Aorta (tissue), 5 donors: ENCODE measurements at places on chromosomes 12 and 14. TPM values are rescaled to one million over a fixed set of nuclear protein-coding genes. Genes with fewer than 3 reads are reported as not detected.

DNA sequence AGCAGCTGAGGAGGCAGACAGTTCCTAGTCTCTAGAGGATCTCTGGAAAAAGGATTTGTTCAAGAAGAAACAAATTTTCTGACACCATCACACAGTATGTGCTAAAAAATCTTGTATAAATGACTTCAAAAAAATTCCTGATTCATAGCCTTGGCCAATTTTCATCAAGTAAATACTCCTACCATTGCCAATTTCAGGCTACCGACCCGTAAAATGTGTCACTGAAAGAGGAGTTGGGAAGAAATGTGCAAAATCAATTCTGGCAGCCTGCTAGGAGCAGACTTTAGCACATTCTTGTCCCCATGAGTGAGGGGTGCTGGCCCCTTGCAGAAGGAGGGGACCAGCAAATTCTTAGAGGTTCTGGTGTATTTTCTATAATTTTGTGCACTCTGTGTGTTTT is 109.4 kb downstream of the TMEM30B start:
- no peaks in the 10 kb centered on the region for H3K36me3 ChIP-seq
- no peaks in the 10 kb centered on the region for H3K27me3 ChIP-seq
- H3K4me3 ChIP-seq, result no peak overlapping the region
- no peak overlapping the region for H3K27ac ChIP-seq

- DNase-seq, result no peak
- H3K4me1 ChIP-seq, result peaks cover 2% of the 10 kb centered on the region
- H3K27me3 ChIP-seq, result no peaks in the 10 kb centered on the region
- no peak overlapping the region for H3K4me3 ChIP-seq
- H3K27ac ChIP-seq, result no peak overlapping the region
Observed at GRCh38 chr12:104577581-104577981, 120.8 kb downstream of the CHST11 start.

DNA sequence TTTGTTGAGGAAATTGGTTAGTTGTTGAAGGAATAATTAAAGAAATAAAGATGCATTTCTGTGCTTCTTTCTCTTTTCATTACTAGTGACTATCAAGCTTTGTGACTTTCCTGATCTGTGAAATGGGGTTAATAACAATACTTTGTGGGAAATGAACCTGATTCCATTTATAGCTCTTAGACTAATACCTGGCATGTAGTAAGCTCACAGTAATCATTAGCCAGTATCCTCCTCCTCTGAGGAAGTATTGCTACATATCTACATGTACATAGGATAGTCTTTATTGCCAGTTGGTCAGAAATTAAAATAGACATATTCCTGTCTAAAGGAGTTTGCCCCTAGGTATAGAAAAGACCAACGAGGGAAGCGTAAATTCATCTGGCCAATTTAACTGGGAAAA is 1.8 kb upstream of the CCDC198 start:
- H3K4me3 ChIP-seq, result no peak overlapping the region
- H3K27ac ChIP-seq, result no peak overlapping the region
- no peaks in the 10 kb centered on the region for H3K27me3 ChIP-seq
- no peak for DNase-seq
- H3K4me1 ChIP-seq, result no peaks in the 10 kb centered on the region

DNA sequence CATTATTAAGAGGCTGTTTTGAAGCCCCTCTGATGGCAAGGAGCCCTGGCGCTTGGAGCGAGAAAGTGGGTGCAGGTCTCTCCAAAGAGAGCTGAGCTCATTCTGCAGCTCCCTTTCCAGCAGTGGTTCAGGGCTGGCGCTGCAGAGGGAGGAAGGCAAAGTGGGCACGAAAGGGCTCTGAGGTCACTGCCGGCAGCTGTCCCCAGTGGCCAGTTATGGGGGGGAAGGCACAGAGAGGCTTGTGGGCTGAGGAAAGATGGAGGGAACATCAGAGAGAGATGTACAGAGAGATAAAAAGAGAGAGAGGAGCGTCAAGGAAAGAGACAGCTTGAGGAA is 75.2 kb upstream of the TBX5 start:
- H3K4me1 ChIP-seq, result no peaks in the 10 kb centered on the region
- no peaks in the 10 kb centered on the region for H3K36me3 ChIP-seq
- no peak overlapping the region for H3K27ac ChIP-seq
- no peak overlapping the region for H3K4me3 ChIP-seq
- no peak for DNase-seq

DNA sequence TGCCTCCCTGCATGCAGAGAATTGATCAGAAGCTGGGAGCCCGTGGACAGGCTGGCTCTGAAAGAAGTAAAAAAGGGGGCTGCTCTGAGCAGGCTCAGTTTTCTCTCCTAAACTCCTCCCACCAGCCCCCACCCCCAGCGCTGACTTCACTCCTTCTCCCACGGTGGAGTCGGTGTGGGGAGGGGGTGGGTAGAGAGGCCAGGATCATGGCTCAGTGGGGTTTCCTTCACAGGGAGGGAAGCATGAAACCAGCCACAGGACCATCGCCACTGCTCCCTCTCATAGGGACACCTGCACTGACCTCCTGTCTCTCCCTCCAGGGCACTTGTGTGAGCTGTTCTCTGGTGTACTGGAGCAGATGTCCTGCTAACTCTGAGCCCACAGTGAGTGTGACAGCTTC is 78.9 kb downstream of the STAB2 start:
- no peak overlapping the region for H3K27ac ChIP-seq
- no peaks in the 10 kb centered on the region for H3K36me3 ChIP-seq
- no peaks in the 10 kb centered on the region for H3K4me1 ChIP-seq
- H3K4me3 ChIP-seq, result no peak overlapping the region
- no peaks in the 10 kb centered on the region for H3K27me3 ChIP-seq
- no peak for DNase-seq

GRCh38 chr12:1505576-1505975 is 88.8 kb downstream of the FBXL14 start:
- H3K27me3 ChIP-seq, result no peaks in the 10 kb centered on the region
- DNase-seq, result no peak
- H3K36me3 ChIP-seq, result no peaks in the 10 kb centered on the region
- H3K4me3 ChIP-seq, result no peak overlapping the region
- H3K27ac ChIP-seq, result no peak overlapping the region

- no peaks in the 10 kb centered on the region for H3K27me3 ChIP-seq
- no peak overlapping the region for H3K4me3 ChIP-seq
- no peaks in the 10 kb centered on the region for H3K4me1 ChIP-seq
- H3K27ac ChIP-seq, result no peak overlapping the region
- no peak for DNase-seq
Observed at GRCh38 chr12:115261691-115262398, 577.9 kb upstream of the TBX3 start.

- no peak overlapping the region for H3K4me3 ChIP-seq
- H3K27ac ChIP-seq, result no peak overlapping the region
- DNase-seq, result no peak
Observed at GRCh38 chr14:65370801-65371248, 41.7 kb upstream of the FUT8 start.

- no peaks in the 10 kb centered on the region for H3K4me1 ChIP-seq
- H3K27me3 ChIP-seq, result no peaks in the 10 kb centered on the region
- no peak overlapping the region for H3K4me3 ChIP-seq
- no peak for DNase-seq
- H3K36me3 ChIP-seq, result no peaks in the 10 kb centered on the region
Observed at GRCh38 chr14:91089958-91090535, 23.8 kb upstream of the DGLUCY start.

DNA sequence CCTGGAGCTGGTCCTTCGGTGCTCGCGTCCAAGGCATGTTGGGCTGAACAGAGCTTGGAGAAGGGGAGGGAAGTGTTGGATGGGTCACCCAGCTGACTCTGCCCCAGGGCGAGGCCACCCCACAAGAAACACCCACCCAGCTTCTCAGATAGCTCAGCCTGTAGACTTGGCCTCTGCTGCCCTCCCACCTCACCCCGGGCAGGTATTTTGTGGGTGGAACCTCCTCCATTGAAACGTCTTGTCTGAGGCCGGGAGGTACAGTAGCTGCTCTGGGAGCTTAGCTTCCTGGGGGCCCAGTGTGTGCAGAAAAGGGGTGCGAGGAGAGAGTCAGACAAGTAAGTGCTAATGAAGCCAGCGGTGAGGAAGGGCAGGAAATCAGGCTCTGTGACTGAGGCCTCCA is 54.8 kb upstream of the TSPAN9 start:
- H3K4me3 ChIP-seq, result no peak overlapping the region
- no peak for DNase-seq
- peaks cover 4% of the 10 kb centered on the region for H3K36me3 ChIP-seq

DNA sequence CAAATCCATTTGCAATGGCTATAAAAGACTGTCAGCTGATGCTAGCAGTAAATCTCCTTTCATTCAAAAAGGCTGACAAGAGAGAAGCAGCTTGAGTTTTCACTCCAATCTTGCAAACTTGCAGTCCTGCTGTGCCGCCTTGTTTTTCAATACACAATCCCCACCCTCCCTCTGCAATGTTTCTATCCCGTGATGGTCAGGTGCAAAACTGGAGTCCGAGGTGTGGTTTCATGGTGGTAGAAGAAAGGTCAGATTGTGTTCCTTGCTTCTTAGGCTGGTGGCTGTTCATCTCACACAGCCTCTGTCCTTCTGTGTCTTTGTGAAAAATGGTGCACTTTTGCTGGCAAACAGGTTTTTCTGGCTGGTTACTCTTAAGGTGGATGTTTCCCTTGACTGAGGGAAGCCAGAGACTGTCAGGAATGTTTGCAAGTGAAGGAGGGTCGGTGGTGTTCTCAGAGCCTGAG is 27.7 kb upstream of the TBX3 start:
- H3K4me1 ChIP-seq, result no peaks in the 10 kb centered on the region
- H3K4me3 ChIP-seq, result no peak overlapping the region
- DNase-seq, result no peak
- no peaks in the 10 kb centered on the region for H3K36me3 ChIP-seq
- no peak overlapping the region for H3K27ac ChIP-seq

- H3K4me1 ChIP-seq, result no peaks in the 10 kb centered on the region
- H3K27me3 ChIP-seq, result no peaks in the 10 kb centered on the region
- DNase-seq, result no peak
- H3K4me3 ChIP-seq, result no peak overlapping the region
- no peaks in the 10 kb centered on the region for H3K36me3 ChIP-seq
Observed at GRCh38 chr14:80924365-80925103, 17.0 kb downstream of the CEP128 start.

GRCh38 chr12:65606008-65606766 is 218.1 kb upstream of the HMGA2 start:
- peaks cover 4% of the 10 kb centered on the region for H3K4me1 ChIP-seq
- no peak for DNase-seq

- H3K4me1 ChIP-seq, result no peaks in the 10 kb centered on the region
- DNase-seq, result no peak
- no peaks in the 10 kb centered on the region for H3K36me3 ChIP-seq
- no peaks in the 10 kb centered on the region for H3K27me3 ChIP-seq
- no peak overlapping the region for H3K4me3 ChIP-seq
Observed at GRCh38 chr12:5391653-5392052, 40.3 kb upstream of the NTF3 start.

NKX2-1 gene
- total RNA-seq, result not detected

KERA gene
- total RNA-seq, result not detected

INHBC gene
- not detected for total RNA-seq

KLHL33 gene
- total RNA-seq, result 0.39 TPM

SART3 gene
- 51.3 TPM for total RNA-seq

CLEC4D gene
- total RNA-seq, result 1.4 TPM

NR1H4 gene
- not detected for total RNA-seq

SUDS3 gene
- total RNA-seq, result 32.4 TPM
